ENCODE measurements at places on chromosomes 6 and 20.

DNA sequence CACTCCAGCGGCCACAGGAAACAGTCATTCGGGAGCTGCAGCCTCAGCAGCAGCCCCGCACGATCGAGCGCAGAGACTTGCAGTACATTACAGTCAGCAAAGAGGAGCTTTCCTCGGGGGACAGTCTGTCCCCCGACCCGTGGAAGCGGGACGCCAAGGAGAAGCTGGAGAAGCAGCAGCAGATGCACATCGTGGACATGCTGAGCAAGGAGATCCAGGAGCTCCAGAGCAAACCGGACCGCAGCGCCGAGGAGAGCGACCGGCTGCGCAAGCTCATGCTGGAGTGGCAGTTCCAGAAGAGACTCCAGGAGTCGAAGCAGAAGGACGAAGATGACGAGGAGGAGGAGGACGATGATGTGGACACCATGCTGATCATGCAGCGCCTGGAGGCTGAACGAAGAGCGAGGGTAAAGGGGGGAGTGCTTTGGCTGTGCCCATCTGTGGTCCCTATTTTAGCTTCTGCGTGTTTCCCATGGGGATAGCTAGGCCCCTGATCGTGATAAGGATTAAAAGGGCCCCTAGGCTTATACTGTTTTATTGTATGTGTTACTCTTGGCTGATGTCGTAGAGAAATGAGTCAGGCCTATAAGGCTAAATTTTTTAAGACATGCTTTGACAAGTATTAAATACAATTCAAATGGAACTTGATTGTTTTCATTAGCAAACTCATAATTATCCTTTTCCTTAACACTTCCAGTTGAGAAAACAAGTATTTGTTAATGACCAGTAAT lies 45.5 kb upstream of the KIF25 start:
- no peak for DNase-seq

GRCh38 chr20:24778585-24779031 lies 170.5 kb upstream of the CST7 start:
- DNase-seq = peak; percentile 37

DNA sequence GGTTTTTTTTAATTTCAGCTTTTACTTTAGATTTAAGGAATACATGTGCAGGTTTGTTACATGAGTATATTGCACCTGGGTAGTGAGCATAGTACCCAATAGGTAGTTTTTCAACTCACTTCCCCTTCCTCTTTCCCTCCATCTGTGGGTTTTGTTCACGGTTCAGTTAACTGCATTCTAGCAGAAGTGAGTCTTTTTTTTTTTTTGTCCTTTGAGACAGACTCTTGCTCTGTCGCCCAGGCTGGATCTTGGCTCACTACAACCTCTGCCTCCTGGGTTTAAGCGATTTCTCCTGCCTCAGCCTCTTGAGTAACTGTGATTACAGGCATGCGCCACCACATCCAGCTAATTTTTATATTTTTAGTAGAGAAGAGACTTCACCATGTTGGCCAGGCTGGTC lies 8.7 kb downstream of the UBR2 start:
- no peak for DNase-seq

DNA sequence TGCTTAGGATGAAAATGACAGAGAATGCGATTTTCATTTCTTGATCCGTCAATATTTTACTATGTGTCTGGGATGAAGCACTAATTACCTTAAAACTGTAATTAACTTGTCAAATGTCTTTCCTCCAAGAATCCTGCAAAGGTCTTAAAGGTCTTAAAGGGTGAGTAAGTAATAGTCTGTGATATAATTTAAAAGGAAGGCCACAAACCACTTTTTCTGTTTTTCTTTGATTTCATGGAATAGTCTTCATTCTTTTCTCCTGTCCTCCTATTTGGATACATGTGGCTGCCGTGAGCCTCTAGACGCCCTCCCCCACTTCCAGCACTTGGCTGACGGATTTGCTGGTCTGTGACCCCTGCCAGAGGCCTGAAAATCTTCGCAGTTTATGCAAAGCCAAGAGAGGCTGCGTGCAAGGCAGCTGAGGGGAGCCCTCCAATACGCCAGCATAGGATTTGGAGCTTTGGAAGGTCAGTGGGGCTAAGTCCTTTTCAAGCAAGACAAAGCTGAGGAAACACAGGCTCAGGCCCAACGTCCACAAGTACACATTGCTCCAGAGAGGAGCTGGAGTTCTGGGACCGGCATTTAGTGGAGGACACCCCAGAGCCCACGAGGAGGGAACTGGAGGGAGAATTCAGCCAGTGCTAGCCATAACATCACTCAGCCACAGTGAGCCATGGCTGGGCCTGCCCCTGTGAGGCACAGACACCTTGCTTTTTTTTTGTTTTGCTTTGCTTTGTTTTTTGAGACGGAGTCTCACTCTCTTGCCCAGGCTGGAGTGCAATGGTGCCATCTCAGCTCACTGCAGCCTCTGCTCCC lies 382.6 kb downstream of the SMOC2 start:
- no peak for DNase-seq

DNA sequence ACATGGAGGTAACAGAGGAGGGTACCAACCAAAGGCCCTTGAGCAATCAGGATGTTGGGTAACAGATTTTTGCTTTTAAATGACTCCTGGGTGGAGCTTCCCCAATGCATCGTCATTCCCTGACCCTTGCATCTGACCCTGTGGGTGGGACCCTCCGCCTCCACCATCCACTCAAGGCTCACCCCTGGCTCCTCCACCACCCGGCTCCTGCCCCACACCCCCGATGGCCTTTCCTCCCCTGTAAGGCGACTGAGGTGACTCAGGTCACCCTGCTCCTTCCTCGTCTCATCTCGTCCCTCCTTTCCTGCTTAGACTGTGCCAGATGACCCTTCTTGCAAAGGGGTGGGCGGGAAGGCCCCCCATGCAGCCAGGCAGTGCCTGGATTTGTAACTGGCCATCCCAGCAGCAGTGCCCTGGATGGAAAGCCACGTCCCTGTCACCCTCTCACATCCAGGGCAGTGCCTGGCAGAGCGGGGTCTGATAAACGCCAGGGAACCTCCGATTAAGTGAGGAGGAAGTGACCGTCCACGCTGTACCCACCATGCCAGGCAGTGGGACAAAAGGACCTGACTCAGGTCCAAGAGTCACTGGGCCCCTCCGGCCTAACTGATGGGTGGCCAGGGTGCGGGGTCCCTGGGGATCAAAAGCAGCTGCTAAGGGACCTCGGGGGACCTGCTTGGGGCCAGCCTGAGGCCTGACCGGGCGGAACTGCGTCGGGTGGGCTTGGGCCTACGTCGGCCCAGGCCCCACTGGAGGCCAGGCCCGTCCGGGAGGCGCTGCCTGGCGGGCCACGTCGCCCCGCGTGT lies 624 bp upstream of the NPEPL1 start:
- DNase-seq = peak; percentile 14

GRCh38 chr6:3413592-3413991 lies 43.3 kb downstream of the SLC22A23 start:
- DNase-seq = no peak

DNA sequence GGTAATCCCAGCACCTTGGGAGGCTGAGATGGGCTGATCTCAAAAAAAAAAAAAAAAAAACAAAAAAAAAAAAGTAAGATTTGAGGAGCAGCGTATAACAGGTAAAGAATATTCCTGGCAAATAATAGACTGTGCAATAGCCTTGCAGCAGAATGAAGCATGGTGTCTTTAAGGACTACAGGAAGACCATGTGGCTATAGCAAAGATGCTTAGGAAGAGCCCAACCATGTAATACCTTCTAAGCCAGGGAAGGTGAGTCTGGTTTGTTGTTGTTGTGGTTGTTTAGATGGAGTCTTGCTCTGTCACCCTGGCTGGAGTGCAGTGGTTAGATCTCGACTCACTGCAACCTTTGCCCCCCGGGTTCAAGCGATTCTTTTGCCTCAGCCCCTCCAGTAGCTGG lies 14.3 kb upstream of the RBM39 start:
- DNase-seq = no peak

DNA sequence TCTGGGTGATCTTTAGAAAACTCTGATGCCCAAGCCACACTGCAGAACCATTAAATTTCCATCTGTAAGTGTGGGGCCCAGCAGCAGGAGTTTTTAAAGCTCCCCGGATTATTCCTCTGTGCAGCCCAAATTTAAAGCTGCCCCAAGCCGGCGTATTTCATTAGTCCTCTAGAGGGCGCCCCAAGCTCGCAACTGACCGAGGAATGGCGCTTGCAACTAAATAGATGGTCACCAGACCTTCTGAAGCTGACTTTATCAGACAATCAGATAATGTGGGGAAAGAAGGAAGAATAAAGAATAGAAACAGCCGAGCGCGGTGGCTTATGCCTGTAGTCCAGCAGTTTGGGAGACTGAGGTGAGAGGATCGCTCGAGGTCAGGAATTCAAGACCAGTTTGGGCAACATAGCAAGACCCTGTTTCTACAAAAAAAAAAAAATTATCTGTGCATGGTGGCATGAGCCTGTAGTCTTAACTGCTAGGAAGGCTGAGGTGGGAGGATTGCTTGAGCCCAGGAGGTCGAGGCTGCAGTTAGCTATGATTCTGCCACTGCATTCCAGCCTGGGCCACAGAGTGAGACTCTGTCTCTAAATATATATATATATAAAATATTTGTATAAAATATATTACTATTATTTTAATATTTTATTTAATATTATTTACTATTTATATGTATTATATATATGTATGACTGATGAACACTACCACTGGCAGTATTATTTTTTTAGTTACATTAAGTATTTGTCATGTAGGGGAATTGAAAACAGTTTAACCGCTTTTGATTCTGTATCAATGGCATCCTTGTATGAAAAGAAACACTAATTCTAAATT lies 56.0 kb downstream of the OTOR start:
- peak; percentile 61 for DNase-seq

DNA sequence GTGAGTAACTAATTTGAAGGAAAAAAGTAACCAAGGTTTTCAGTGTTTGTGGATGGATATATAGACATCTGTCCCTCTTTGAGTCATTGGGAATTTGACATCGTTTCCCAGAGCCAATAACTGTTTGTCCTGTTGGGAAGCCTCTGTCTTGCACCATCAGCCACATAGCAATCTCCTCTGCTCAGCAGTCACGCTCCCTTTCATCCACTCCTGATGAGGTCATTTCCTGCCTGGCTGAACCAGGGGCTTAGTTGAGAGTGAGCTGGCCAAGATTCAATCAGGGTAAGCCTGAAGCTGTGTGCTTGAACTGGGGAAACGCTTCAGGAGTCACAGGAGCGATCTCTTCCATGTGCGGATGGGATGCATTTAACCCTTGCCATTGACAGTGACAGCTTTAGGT lies 121.5 kb upstream of the FOXQ1 start:
- no peak for DNase-seq

DNA sequence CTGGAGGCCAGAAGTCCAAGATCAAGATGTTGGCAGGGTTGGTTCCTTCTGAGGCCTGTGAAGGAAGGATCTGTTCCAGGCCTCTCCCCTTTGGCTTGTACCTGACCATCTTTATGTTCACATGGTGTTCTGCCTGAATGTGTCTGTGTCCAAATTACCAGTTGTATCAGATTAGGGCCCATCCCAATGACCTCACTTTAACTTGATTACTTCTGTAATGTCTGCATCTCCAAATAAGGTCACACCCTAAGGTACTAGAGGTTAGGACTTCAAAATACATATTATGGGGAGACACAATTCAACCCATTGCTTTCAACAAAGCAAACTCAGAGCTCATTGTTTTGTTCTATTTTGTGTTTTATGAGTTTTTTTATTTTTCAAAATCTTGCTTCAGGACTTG lies 75.7 kb downstream of the TNFAIP3 start:
- DNase-seq = no peak

GRCh38 chr6:151499551-151499950 lies 5.7 kb downstream of the CCDC170 start:
- DNase-seq = no peak

DNA sequence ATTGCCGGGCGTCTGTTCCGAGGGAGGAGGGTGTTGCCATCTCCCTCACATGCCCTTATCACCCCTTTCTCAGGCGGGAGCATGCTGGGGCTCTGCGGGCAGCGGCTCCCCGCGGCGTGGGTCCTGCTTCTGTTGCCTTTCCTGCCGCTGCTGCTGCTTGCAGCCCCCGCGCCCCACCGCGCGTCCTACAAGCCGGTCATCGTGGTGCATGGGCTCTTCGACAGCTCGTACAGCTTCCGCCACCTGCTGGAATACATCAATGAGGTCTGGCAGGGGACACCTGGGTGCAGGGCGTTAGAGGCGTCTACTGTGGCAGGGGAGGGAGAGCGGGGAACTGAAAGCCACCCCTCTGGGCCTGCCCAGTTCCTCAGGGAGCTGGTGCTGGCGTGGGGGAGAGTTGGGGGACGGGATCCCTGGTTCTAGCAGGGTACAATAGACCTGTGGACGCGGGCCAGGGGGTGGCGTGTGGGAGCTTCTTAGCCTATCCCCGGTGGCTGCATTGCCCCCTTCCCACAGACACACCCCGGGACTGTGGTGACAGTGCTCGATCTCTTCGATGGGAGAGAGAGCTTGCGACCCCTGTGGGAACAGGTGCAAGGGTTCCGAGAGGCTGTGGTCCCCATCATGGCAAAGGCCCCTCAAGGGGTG lies 697 bp downstream of the PPT2 start:
- peak; percentile 76 for DNase-seq

All from activated naive CD4-positive, alpha-beta T cell treated with anti-CD3 and anti-CD28 coated beads, Interleukin-2, amount 50 U/mL, for 72 hours (primary cell).